GM18507 (cell line): ENCODE measurements at places on chromosomes 2 and 18.

DNA sequence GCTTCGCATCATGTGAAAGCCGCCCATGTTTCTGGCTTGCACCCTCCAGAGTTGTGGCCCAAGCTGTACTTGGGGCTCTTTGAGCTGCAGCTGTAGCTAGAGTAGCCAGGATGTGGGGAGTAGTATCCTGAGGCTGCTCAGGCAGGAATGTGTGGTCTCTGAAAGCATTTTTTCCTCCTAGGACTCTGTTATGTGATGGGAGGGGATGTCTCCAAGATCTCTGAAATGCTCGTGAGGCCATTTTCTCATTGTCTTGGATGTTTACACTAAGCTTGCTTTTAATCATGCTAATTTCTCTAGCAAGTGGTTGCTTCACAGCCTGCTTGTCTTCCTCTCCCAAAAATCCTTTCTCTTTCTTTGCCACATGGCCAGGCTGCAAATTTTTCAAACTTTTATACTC, 687.6 kb downstream of the DCDC2C start:
- no peak for DNase-seq

- DNase-seq: no peak
These were observed 415.1 kb downstream of the PTPRM start for GRCh38 chr18:7982216-7982615.

- no peak for DNase-seq
These were observed 166.1 kb downstream of the LAMA1 start for GRCh38 chr18:6951336-6952090.

- DNase-seq: no peak
These were observed 54.8 kb downstream of the RTP5 start for GRCh38 chr2:241924069-241924908.

GRCh38 chr2:3399381-3399780, 19.9 kb downstream of the TRAPPC12 start:
- DNase-seq: no peak

GRCh38 chr18:10528439-10528838, 2.6 kb downstream of the NAPG start:
- DNase-seq: no peak

DNA sequence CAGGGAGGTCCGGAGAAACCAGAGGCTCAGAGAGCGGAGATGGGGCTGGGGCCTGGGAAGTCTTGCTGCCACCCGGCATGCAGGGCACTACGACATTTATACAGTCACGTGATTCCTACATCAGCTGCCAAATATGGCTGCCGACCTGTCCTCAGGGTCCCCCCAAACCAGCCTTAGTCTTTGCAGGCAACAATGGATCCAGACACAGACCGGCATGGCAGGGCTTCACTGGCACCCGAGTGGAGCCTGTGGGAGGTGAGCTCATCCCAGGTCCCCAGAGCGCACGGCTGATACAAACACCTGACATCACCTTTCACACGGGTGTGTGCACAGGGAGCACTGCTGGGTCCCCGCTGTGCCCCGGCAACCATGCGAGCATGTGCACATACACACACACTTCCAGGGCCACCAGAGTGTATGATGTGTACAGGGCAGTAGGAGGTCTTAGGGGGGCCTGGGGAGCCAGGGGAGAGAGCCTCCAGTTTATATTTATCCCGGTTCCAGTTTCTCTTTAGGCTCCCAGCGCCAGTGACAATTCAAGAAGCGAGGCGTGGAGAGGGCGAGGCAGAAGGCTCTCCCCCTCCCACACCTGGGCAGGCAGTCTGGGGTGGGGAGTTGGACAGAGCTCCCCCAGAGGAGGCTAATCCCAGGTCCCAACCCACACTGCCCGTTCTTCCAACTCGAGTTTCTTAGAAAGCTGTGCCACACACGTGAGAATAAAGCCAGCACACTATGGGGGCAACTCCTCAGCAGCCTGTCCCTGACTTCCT, 2.7 kb downstream of the SEMA4C start:
- no peak for DNase-seq

- no peak for DNase-seq
These were observed 88.2 kb downstream of the TMEM131 start for GRCh38 chr2:97907369-97908100.

DNA sequence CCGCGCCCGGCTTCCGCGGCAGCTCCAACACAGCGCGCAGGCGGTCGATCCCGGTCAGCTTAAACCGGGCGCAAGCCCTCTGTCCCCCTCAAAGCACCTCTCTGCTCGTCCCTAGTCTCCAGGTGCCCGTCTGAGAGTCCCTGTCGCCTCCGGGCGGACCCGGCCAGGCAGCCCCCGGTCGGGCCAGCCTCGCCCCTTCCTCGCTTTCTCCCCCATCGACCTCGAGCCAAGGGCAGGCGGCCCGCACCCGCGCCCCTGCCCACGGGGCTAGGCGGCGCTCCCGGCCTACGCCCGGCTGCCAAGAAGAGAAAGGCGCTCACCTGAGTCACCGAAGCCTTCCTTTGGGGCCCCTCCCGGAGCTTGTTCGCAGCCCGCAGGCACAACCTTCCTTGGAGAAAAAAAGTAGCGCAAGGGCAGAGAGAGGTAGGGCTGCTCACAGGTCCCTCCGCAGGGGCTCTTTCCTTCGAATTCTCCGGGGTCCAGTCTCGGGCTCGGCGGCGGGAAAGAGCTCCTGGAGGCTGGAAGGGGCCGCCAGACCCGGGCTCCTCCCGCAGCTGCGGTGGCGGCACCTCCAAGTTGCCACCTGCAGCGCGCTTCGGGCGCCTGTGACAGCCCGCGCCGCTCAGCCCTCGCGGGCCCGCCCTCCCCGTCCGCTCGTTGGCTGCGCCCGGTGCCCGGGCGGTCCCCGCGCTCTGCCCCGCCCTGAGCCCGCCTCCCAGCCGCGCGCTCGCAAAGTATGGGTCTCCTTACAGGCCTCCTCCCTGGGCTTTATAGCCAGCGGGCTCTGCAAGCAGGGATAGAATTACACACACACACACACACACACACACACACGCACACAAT, 86.5 kb upstream of the EPB41L3 start:
- DNase-seq: no peak

GRCh38 chr2:113231064-113231463, 47.7 kb downstream of the PAX8 start:
- no peak for DNase-seq

GRCh38 chr2:144085016-144085415, 434.9 kb downstream of the ZEB2 start:
- no peak for DNase-seq

- no peak for DNase-seq
These were observed 287.2 kb upstream of the CYRIA start for GRCh38 chr2:16952805-16953204.

- DNase-seq: no peak
These were observed 324.5 kb upstream of the EPHA4 start for GRCh38 chr2:221896505-221897151.

- no peak for DNase-seq
These were observed 584.0 kb downstream of the SATB2 start for GRCh38 chr2:198873503-198874471.

DNA sequence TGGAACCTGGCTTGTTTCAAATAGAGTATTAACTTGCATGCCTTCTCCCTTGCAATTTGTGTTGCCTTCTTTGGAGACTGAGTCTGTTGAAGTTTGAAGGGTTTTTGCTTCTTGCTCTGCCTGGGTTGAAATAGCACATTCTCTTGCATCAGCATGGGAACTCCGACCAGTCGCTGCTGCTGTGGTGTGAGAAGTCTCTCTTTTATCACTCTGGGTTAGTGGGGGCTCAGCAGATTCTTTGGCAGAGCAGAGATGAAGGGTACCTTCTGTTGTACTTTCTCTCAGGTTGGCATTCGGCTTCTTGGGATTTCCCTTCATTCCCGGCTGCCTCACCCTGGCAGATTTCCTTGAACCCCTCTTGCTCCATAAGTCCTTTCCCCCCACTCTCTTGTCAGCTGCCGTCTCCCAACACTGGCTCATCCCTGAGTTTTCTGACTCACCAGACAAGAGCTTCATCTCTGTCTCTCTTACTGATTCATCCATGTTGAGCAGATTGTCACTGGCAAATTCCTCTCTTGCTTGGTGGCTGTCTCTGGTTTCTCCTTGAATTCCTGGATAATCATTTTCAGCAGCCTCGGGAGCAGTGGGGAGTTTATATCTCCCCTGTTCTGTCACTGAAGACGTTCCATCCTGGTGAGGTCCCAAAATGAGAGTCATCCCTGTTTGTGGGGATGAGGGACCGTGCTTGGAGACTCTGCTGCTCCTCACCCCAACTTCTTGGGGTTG, 49.9 kb downstream of the ALPK2 start:
- DNase-seq: no peak
